ENCODE measurements at places on chromosomes 7 and 10. TPM values are rescaled to one million over a fixed set of nuclear protein-coding genes. Genes with fewer than 3 reads are reported as not detected.

Gene TCAF2
- 1.00 TPM for total RNA-seq

Gene IFIT2
- total RNA-seq = 3.4 TPM

Gene CALML3
- total RNA-seq = 0.09 TPM

Gene KAZALD1
- total RNA-seq = 1.3 TPM

Gene MUC3A
- total RNA-seq = 1.5 TPM

Gene SPDYE11
- total RNA-seq = not detected

Gene UTF1
- total RNA-seq = not detected

Gene HYAL4
- not detected for total RNA-seq

Gene RAPGEF5
- 65.8 TPM for total RNA-seq

Gene EXOC6
- total RNA-seq = 45.2 TPM

Gene SKIDA1
- 8.8 TPM for total RNA-seq

Gene C7orf25
- 13.7 TPM for total RNA-seq

Gene TDRD1
- 0.45 TPM for total RNA-seq

Gene ADIRF
- total RNA-seq = 3.2 TPM

Gene SUN3
- total RNA-seq = 0.36 TPM

Gene ANK3
- total RNA-seq = 363 TPM

Gene IRF5
- total RNA-seq = 2.5 TPM

Gene TMEM213
- not detected for total RNA-seq

Gene CADPS2
- total RNA-seq = 83.7 TPM

Gene POLR2J2
- 15.3 TPM for total RNA-seq

Gene CPED1
- 6.0 TPM for total RNA-seq

Gene HOXA6
- total RNA-seq = not detected

Data from cerebellum (tissue), 4 donors.